ENCODE measurements at places on chromosomes 7 and 10. TPM values are rescaled to one million over a fixed set of nuclear protein-coding genes. Genes with fewer than 3 reads are reported as not detected.

Gene CALCR
- total RNA-seq, result not detected

Gene PTPRZ1
- total RNA-seq, result not detected

Gene CHRM2
- total RNA-seq, result not detected

Gene DEPP1
- 191 TPM for total RNA-seq

Gene TWIST1
- total RNA-seq, result not detected

Gene LRRD1
- total RNA-seq, result under 0.01 TPM

Gene SPDYE18
- under 0.01 TPM for total RNA-seq

Gene TMEM270
- total RNA-seq, result not detected

Gene SFRP4
- not detected for total RNA-seq

Gene HABP2
- not detected for total RNA-seq

Gene MRLN
- not detected for total RNA-seq

Gene RSPH10B2
- total RNA-seq, result not detected

Gene PTF1A
- total RNA-seq, result not detected

Gene CUX1
- total RNA-seq, result 16.2 TPM

Gene RPEL1
- total RNA-seq, result 0.32 TPM

Gene PLXNA4
- 0.15 TPM for total RNA-seq

Gene NOD1
- total RNA-seq, result 19.2 TPM

Gene CCDC172
- total RNA-seq, result not detected

Gene OIT3
- total RNA-seq, result not detected

Gene GJD4
- not detected for total RNA-seq

Gene MYH16
- total RNA-seq, result 0.30 TPM

Gene DRGX
- total RNA-seq, result not detected

Gene ZNF117
- total RNA-seq, result 6.5 TPM

Gene EPHB4
- total RNA-seq, result 102 TPM

Gene CCL26
- not detected for total RNA-seq

Gene IL6
- 16.3 TPM for total RNA-seq

Gene OR2A7
- not detected for total RNA-seq

Gene MLLT10
- 31.6 TPM for total RNA-seq

Gene SMKR1
- total RNA-seq, result not detected

Gene SUN3
- not detected for total RNA-seq

Gene CRTAC1
- 0.30 TPM for total RNA-seq

Gene PTN
- 0.91 TPM for total RNA-seq

Gene ABCC2
- 0.61 TPM for total RNA-seq

Gene WDR86
- total RNA-seq, result not detected

Gene CHCHD3
- total RNA-seq, result 92.7 TPM

Gene SFRP5
- not detected for total RNA-seq

Gene OR2A25
- not detected for total RNA-seq

Gene SHH
- total RNA-seq, result not detected

Gene SPDYE16
- total RNA-seq, result not detected

Gene CCL24
- total RNA-seq, result not detected

Gene GRM8
- total RNA-seq, result not detected

Gene CDHR3
- 0.91 TPM for total RNA-seq

Gene DDC
- total RNA-seq, result not detected

Gene SP4
- total RNA-seq, result 8.8 TPM

Gene APBB1IP
- total RNA-seq, result not detected

Gene COBL
- not detected for total RNA-seq

Gene TEX36
- total RNA-seq, result not detected

Gene HPSE2
- total RNA-seq, result not detected

Gene CXCL12
- total RNA-seq, result 0.46 TPM

Gene FAM185A
- total RNA-seq, result 6.5 TPM

Gene VWA2
- total RNA-seq, result not detected

Gene ZNF488
- not detected for total RNA-seq

Gene PDIA4
- total RNA-seq, result 507 TPM

Gene PRPS1L1
- total RNA-seq, result not detected

All from epithelial cell of umbilical artery (primary cell).